Fibroblast of the aortic adventitia (primary cell): ENCODE measurements at places on chromosomes 2 and 18. TPM values are rescaled to one million over a fixed set of nuclear protein-coding genes. Genes with fewer than 3 reads are reported as not detected.

LYPD1 gene
- total RNA-seq: 0.74 and 25.2 TPM in 2 replicates

GRCh38 chr18:24876266-24876665 lies 415.8 kb downstream of the HRH4 start:
- DNase-seq: no peak

- peak; percentile 42 for DNase-seq
Measured at GRCh38 chr2:199850718-199851500, at the start of gene FTCDNL1. FTCDNL1 (minus strand) TSS chr2:199851192; CDS start chr2:199848962, 2,230 bp downstream.

DNA sequence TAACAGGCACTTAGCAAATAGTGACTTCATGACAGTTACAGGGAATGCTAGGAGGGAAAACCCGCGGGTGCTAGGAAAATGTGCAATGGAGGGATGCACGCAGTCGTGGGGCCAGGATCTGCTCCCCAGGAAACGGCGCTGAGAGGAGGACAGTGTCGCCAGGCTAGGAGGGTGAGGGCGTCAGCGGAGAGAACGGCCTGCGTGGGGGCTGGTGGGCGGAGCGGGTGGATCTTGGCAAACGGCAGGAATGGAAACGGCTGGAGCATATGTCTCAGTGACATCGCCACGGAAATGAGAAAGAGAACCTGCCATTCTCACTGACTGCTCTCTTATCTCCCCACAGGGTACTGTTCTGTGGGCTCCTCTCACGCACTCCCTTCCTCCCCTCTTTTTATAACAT lies 478.5 kb upstream of the ID2 start:
- DNase-seq: no peak

GRCh38 chr2:129910446-129911362 lies 68.8 kb upstream of the RAB6C start:
- no peak for DNase-seq
